ENCODE measurements at places on chromosomes 13 and 19.

GRCh38 chr13:102774214-102774568, 605 bp upstream of the TEX30 start:
- DNase-seq = no peak

- no peak for DNase-seq
Measured at GRCh38 chr13:34417896-34418295, 524.2 kb upstream of the NBEA start.

GRCh38 chr19:57071444-57071843, 48.3 kb upstream of the USP29 start:
- no peak for DNase-seq

DNA sequence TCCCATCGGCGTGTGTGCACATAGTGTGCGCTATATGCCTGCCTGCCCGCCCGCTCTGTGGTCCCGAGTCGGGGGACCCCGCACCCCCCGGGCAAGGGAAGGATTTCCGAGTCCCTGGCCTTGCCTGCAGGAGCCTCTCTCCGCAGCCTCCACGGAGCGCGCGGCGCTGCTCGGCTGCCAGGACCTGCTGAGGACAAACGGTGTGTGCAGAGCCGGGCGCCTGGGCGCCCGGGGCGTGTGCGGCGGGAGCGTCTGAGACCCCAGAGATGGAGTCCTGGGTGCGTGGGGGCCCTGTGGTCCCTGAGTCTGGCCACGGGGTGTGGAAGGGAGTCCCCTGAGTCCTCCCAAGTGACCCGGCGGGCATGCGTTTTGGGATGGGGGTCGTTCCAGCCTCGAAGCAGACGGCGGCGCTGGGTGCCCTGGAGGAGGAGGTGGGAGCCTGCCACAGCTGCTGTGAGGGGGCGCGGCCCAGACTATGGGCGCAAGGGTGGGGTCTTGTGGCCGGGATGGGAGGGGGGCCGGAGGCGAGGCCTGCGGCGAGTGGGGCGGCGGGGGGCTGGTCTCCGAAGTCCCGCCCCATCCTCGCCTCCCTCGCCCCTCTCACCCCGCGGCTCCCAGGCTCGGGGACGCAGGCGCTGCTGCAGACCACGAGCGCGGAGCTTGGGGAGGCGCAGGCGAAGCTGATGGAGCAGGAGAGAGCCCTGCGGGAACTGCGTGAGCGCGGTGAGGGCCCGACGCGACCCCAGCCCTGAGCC, 25.3 kb downstream of the CLEC4M start:
- DNase-seq = no peak

- DNase-seq = no peak
Measured at GRCh38 chr13:98917116-98917515, 60.7 kb downstream of the DOCK9 start.

GRCh38 chr13:82833923-82834322, 1048.4 kb downstream of the SLITRK1 start:
- DNase-seq = no peak

- no peak for DNase-seq
Measured at GRCh38 chr13:94494026-94494425, 14.5 kb upstream of the DCT start.

DNA sequence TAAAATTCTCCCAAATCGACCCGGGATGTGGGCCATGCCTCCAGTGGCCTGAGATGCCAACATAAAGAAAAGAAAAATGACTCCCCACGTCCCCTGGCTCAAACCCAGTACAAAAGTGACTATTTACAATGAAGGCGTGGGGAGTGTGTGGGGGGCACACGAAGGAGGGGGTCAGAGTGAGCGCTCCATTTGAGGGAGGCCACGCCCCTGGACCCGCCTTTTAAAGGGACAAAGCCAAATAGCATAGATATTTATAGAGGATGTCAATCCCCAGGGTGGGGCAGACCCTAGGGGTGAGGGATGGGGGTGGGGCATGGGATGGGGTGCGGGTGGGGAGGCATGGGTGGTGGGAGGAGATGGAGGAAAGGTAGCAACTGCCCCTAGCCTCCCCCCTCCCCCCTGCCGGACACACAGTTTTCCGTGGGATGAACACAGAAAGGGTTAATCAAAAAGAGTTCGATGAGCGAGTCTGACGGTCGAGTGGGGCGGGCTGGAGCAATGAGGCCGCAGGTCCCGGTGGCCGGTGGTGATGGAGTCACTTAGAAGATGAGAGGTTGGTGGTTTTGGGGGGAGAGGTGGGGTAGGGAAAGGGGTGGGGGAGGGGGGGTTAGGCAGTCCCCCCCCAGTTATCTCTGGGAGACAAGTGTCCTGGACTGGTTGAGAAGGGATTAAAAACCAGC, 20.1 kb upstream of the NANOS2 start:
- DNase-seq = no peak

GRCh38 chr19:20611866-20612265, 46.3 kb upstream of the ZNF737 start:
- DNase-seq = no peak

DNA sequence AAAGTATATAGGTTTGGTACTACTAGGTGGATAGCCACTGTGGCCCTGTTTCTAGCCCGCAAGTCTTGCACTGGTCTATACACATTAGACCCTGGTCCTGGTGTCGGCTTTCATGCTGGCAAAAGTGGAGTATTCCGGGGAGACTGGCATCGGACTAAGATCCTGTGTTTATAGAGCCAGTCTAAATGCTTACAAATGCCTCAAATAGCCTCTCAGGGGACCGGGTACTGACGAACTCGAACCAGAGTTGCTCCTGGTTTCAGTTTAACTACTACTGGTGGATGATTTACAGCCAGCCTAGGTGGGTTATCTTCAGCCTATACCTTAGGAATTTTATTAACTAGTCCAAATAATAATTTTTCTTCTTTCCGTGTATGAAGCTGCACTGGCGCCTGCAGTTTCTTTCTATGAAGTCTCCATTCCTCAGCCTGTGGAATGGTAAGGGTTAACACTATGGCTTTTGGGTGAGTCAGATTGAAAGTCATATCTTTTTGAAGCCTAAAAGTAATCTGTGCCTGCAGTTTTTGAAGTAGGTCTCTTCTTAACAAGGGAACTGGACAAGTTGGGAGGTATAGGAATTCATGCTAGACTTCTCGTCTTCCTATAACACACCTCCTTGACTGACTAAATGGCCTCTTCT, 51.3 kb downstream of the OR10H4 start:
- no peak for DNase-seq

DNA sequence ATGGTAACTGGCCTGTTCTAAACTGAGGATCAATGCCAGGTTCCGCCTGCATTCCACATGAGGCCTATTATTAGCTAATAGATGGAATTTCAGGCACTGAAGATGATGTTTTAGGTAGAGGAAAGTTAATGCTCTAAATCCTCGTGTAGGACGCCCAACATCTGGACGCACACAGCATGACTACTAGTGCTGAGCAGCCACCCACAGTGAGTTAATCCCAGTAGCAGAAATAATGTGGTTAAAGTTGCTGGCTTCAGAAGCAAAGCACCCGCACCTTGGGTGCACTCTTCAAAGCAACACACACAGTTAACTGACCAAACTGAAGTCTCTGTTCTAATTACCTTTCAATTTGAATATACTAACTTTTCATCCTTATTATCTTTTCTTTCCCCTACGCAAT, 150.6 kb downstream of the DIAPH3 start:
- no peak for DNase-seq

DNA sequence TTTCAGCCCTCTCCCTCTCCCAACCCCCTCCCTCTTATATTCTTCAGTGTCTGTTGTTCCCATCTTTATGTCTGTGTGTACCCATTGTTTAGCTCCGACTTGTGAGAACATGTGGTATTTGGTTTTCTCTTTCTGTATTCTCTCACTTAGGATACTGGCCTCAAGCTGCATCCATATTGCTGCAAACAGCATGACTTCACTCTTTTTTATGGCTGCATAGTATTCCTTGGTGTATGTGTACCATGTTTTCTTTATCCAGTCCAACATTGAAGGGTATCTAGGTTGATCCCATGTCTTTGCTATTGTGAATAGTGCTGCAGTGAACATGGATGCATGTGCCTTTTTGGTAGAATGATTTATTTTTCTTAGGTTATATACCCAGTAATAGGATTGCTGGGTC, 17.8 kb downstream of the NHLRC3 start:
- DNase-seq = no peak

DNA sequence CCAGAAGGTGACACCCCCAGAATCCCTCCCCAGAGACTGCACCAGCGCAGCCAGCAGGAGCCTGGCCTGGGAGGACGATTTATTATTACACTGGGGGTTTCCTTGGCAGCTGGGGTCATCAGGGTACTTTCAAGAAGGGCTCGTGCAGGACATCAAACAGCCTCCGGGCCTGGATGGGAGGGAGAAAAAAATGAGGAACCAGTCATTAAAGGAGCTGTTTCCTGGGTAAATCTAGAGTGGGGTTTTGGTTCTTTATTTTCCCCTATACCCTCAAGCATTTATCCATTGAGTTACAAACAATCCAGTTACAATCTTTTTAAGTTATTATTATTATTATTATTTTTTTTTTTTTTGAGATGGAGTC, 3.1 kb downstream of the POLR1G start:
- no peak for DNase-seq

GRCh38 chr13:102968572-102969228, 97.5 kb downstream of the SLC10A2 start:
- no peak for DNase-seq

- DNase-seq = no peak
Measured at GRCh38 chr19:11453468-11454341, 18.3 kb downstream of the PRKCSH start.

DNA sequence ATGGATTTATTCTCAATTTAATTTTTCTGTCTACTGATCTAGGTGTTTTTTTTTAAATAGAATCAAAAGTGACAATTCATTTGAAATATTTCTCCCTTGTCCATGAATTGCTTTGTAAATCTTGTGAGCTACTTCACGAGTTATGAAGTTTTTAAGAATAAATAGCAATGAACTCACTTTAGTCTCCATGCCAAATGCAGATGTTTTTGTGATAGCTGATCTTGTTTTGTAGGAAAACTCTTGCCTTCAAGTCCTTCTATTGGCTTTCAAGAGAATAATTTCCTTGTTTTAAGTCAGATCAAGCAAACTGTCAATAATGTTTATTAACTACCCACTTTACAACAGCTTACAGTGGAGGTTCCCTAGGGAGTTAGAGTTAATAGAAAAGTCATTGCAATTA, 99.8 kb downstream of the ITGBL1 start:
- no peak for DNase-seq

DNA sequence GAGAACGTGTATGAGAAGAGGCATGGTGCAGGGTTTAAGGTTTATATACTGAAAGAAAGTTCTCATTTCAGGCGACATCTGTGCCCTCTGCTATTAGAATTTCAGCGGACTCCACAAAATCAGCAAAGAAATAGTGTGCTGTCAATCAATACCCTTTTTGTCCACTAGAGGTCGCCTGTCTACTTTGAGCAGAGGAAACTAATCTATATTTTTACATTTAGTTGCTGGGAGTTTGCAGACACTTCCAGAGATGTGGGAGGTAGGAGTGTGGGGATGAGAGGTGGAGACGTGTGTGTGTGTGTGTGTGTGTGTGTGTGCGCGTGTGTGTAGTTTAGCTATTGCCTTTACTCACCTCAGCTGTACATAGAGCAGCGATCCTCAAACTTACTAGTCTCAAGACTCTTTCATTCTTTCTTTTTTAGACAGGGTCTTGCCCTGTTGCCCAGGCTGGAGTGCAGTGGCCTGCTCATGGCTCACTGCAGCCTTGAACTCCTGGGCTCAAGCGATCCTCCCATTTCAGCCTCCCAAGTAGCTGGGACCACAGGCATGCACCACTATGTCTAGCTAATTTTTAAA, 9.7 kb downstream of the INAFM1 start:
- peak; percentile 50 for DNase-seq

DNA sequence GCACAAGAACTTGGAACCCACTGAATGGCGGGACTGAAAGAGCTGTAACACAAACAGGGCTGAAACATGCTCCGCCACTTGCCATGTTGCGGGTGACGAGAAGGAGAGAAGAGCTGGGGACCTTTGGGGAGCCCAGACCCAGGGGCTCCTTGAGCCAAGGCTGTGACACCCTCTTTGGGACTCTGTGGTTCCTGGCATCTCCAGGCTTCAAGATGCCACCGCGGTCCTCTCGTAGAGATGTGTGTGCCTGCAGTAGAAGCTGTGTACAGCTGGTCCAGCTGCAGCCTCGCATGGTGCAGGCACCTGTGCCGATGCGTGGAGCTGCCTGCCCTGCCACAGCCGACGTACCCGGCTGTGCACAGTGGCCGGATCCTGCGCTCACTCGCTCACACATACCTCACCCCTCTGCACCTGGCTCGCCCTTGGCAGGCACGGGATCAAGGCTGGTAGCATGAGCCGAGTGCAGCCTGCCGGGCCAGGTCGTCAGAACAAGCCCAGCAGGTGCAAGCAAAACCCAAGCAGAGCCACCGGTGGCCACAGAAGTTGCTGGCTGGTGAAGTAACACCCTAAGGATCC, 1385.8 kb downstream of the PCDH9 start:
- no peak for DNase-seq

DNA sequence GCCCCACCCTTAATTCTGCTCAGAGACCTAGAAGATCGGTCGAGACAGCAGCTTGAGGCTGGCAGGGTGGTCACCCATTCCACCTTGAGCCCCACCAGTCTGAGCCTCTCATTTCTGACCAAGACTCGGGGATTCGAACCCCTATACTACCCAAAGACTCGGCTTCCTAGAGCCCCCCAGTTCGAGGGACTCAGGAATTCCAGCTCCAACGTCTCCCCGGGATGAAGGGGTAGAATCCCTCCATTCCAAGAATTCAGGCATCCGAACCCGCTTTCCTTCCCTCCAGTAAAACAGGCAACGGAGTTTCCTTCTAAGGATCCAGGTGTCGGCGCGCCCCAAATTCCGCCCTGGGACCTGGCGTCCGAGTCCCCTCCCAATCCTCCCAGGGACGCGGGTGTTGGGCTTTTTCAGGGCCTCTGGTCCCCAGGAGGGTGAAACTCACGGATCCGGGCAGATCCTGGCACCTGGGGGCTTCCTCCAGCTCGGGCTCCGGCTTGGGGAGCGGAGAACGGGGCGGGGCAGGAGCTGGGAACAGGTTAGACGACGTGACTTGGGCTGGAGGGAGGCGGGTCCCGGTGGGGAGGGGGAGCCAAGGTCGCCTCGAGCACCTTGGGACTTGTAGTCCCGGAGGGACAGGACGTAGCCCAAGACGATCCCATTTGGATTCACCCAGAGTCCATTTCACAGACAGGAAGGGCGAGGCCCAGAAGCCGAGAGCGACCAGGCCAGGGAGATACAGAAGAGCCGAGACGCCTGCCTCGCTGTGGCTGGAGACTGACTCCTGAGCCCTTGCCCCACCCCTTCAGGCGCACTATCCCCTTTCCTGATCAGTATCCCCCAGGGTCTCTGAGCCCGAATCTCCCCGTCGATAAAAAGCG, at the start of gene PPP1R13L:
Gene PPP1R13L (minus strand): TSS at position 513 of the 878 bp plus-strand sequence. CDS start 6,751 bp downstream, outside the sequence.
- DNase-seq = peak; percentile 85

DNA sequence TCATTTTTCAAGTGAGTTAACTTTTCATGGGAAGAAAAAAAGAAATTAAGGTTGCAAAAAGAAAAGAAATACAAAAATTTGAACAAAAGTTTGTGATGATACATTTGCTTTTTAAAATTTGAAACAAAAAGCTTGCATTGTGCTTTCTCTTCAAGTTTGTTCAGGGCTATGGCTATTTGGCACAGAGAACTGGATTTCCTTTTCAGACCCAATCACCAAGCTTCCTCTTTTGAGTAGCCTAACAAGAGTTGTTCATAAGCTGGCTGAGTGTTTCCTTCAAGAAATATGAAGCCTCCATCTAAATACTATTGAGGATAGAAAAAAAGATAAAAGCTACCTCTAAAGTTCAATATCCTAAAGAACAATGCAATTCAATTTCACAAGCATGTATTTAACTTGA, 787.8 kb downstream of the LIG4 start:
- DNase-seq = no peak

GRCh38 chr13:72986197-72986596, 72.6 kb upstream of the KLF5 start:
- DNase-seq = no peak

Measured in ACHN (cell line).